ENCODE measurements at places on chromosomes 11 and 22.
A peak's percentile ranks its signal among the peaks of the same experiment; 100 is the strongest.

GRCh38 chr11:76047231-76047630 lies 159.1 kb downstream of the WNT11 start:
- no peak for DNase-seq

DNA sequence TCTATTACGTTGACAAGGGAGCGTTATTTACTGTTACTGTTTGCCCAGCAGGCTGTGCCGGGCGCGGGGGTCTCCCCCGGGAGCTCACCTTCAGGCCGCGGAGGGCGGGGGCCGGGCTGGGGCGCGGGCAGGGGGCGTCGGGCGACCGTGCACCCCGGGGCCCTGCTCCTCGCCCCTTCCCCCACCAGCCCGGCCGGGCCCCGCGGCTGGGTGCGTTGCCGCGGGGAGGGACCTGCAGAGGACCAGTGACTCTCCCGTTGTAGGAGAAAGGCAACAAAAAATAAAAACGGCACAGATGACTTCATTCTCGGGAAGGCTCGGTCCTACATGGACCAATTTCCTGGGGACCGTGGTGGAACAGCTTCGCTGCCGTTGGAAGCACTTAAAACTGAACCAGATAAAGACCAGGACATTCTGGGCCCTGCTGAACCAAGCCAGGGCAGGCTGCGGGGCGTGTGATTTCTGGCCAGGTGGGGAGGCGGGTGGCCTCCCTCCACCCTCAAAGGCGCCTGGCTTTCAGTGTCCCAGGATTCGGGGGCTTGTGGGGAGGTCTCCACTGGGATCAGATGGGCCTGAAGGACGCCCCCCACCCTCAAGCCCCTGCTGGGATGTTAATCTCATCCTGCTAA lies 57.4 kb downstream of the IGLL1 start:
- DNase-seq: peak; percentile 38

GRCh38 chr11:104956528-104956927 lies 11.8 kb downstream of the CASP4 start:
- DNase-seq: no peak

- no peak for DNase-seq
These were observed 217.5 kb upstream of the BLID start for GRCh38 chr11:122333467-122333866.

DNA sequence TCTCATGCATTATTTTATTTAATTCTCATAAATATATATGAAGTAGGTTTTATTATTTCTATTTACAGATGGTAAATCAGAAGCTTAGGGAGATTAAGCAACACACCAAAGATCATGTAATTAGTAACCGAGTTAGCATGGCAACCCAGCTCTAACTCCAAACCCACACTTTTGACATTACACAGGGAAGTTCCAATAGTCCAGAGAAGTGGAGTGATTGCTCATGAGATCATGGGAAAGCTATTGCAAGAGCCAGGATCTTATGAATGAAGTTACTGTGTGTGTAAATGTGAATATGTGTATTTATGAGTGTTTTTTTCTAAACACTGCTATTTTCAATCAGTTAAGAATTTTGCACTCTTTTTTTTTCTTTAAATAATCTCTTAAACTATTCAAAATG lies 225.8 kb upstream of the KIRREL3 start:
- DNase-seq: no peak
